Jurkat, Clone E6-1 (cell line): ENCODE measurements at places on chromosomes 16 and 17.

DNA sequence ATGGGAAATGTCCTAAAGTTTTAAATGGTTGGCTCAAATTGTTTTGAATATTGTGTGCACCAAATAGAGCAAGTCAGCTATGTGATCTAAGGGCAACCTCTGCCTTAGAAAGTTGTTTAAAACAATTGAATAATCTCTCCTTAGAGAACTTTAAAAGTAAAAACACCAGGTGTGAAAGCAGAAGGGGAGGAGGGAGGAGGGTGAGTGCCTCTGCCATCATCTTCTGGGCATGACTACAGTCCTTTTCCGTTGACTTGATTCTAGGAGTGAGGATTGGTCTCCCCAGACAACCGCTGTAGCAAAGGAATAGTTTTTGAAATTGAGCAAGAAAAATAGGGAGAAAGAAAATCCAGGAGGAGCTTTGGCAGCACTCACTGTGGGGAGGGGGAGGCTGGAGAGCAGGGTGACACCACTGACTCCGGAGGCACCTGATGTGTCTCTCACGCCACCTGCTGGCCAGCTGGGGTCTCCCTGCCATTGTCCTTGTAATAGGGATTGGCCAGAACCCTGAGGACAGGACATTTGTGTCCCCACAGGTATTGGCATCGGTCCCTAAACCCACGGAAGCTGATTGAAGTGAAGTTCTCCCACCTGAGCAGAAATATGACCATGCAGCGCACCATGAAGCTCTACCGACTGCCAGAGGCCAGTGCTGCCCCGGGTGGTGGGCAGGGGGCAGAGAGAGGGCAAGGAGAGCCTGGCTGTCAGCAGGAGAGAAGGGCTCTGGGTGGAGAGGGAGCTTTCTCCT is 33.3 kb downstream of the PLCD3 start:
- peak; percentile 41 for DNase-seq

GRCh38 chr17:9202532-9202931 is 181.2 kb downstream of the NTN1 start:
- no peak for DNase-seq

GRCh38 chr17:78377858-78378224 is 608 bp upstream of the PGS1 start:
- no peak for DNase-seq

DNA sequence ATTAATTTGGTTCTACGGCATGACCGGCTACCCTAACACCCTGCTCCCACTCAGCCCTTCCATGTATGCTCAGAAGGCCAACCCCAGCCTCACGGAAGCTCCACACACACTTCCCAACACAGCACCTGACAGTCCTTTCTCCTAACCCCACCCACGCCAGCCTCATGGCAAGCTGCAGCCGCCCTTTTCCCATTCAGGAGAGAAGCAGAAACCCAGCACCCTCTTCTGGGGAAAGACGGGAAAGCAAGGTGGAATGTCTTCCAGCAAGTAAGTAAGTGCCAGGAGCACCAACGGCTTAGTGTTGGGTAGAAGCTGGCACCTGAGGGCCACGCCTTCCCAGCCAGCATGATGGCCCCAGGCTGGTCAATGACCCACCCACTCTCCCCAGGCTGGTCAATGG is 32.1 kb downstream of the ABR start:
- DNase-seq: no peak

DNA sequence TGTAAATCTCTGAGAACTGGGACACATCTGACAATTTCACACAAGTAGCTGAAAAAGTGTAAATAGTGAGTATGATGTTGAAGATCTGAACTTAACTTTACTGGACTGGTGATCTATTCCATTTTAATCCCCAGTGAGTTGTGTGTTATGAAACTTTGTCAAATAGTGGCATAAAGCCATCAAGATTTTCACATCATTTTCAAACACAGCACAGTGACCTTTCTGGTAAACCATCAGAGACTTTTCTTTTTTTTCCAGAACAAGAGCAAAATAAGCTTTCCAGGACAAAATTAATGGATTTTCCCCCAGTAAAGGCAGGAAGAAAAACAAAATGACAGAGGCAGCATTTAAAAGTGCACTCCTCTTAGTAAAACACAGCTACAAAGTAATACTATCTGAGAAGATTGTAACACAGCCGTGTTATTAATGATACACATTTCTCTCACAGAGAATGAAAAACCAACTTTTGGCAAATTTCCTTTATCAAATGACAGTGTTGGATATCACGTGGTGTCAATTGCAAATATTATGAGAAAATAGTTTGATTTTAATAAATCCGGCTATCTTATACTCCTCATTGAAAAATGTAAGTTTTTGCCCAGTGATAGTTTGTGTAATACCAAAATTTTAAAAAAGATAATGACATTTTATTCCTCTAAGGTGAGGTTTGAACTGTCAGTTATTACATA is 16.8 kb upstream of the COL1A1 start:
- no peak for DNase-seq

- DNase-seq: no peak
Measured at GRCh38 chr17:30234964-30235363, 533 bp downstream of the SLC6A4 start.

- no peak for DNase-seq
Measured at GRCh38 chr17:77191244-77191643, 50.5 kb downstream of the SEC14L1 start.

DNA sequence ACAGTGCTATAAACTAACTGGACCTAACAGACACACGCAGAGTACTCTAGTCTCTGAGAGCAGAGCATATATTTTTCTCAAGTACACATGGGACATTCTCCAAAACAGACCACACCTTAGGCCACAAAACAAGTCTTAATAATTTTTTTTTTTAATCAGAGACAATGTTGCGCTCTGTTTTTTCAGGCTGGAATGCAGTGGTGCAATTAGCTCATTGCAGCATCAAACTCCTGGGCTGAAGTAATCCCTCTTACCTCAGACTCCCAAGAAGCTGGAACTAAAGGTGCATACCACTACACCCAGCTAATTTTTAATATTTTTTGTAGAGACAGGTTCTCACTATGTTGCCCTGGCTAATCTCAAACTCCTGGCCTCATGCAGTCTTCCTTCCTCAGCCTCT is 37.7 kb downstream of the ULK2 start:
- DNase-seq: no peak

- no peak for DNase-seq
Measured at GRCh38 chr17:45258981-45259380, 2.9 kb downstream of the SPATA32 start.

DNA sequence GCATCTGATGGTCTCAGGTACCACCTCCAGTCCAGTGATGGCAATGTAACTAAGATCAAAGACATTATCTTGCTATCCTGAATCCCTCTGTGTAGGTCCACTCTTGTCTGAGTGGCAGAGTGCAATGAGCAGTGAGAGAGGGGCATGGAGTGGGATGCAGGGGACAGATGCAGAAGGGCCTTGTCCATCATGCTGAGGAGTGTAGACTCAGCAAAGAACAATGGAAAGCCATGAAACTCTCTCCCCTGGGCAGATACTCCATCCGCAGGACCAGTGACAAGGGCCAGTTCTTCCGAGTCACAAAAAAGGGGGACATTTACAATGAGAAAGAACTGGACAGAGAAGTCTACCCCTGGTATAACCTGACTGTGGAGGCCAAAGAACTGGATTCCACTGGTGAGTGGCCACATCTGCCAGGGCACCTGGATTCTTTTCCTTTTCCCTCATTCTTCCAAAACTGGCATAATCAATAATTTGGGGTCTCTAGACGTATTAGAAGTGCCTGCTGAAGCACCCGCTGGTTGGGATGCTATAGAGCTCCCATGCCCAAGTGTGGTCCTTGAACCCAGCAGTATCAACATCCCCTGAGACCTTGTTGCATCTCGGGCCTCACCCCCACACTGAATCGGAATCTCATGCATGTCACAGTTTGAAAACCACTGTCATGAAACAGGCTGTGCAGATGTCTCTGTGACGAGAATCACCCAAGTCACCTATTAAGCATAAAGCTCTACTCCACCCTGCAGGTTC is 29.5 kb downstream of the CDH5 start:
- DNase-seq: no peak

DNA sequence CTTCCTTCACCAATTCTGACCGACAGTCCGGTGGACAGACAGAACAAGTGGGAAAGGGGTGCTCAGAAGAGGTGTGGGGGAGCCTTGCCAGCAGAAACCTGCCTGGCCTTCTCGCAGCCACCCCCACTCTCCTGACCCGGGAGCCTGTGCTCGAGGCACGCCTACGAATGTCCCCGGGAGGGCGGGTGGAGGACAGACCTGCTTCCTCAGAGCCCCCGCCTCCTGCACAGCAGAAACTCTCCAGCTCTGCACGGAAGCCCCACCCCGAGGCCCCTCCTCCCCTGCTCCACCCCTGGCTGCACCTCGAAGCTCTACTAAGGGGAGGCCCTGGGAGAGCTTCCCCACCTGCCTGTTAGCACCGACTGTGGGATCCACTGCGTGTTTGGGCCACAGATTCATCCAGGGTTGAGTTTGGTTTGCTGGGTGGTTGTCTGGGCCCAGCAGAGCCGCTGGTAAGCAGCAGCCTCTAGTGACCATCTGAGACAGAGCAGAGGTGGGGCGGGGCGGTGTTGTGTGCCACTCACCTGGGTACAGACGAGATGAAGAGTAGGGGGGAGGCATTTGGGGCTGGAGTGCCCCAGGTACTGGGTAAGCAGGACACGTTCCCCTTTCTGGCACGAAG is 6.2 kb downstream of the TAF1C start:
- DNase-seq: no peak

DNA sequence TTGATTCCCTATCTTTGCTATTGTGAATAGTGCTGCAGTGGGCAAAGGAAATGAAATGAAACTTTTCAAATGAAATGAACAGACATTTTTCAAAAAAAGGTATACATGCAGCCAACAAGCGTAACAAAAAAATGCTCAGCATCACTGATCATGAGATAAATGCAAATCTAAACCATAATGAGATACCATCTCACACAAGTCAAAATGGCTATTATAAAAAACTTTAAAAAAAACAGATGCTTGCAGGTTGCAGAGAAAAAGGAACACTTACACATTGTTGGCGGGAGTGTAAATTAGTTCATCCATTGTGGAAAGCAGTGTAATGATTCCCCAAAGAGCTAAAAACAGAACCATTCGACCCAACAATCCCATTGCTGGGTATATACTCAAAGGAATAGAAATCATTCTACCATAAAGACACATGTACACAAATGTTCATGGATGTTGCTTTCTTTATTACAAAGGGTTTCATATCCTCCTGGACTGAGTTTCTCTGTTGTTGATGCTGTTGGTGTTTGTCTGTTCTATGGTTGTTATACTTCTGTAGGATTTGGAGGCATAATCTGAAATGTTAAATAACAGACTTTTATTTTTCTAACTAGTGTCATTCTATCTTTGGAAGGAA is 99.3 kb upstream of the SOX9 start:
- no peak for DNase-seq

DNA sequence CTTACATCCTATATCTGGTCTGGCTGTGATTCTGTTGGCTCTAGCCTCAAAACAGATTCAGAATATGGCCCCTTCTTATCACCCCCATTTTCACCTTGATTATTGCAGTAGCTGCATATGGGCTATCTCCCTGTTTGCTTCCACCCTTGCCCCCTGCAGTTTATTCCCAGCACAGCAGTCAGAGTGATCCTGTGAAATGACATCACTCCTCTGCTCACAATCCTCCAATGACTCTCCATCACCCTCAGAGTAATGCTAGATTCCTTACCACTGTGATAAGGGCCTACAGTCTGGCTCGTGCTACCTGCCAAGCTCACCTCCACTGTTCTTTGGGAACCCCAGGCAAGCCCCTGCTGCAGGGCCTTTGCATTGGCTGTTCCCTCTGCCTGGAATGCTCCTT is 92.5 kb downstream of the ASIC2 start:
- peak; percentile 2 for DNase-seq

DNA sequence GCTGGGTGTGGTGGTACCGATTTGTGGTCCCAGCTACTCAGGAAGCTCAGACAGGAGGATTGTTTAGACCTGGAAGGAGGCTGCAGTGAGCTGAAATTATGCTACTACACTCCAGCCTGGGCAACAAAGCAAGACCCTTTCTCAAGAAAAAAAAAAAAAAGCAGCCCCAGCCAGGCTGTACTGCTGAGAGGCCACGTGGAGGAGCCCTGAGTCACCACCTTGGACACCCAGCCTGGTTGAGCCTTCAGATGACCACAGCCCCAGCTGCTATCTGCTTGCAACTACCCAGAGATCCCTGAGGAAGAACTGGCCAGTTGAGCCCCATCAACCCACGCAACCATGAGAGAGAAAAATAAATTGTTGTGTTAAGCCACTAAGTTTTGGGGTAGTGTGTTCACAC is 23.6 kb upstream of the GPRC5C start:
- DNase-seq: no peak

- no peak for DNase-seq
Measured at GRCh38 chr17:76140661-76141211, 309 bp downstream of the FOXJ1 start.

DNA sequence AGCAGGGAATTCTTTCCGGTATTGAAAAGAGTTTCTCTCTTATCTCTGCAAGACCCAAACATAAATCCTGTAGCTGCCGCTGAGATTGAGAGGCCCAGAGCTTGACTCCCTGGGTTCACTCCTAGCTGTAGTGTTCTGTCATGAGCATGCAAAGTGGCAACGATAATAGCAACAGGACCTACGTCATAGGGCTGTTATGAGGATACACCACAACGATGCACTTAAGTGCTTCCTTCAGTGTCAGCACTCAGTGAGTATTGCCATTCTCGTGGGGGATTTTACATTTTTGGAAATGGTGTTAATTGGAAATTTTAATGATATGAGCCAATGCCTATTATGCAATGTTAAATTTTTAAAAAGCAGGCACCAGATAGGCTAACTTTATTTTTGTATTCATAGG is 199.8 kb downstream of the CYLD start:
- no peak for DNase-seq

DNA sequence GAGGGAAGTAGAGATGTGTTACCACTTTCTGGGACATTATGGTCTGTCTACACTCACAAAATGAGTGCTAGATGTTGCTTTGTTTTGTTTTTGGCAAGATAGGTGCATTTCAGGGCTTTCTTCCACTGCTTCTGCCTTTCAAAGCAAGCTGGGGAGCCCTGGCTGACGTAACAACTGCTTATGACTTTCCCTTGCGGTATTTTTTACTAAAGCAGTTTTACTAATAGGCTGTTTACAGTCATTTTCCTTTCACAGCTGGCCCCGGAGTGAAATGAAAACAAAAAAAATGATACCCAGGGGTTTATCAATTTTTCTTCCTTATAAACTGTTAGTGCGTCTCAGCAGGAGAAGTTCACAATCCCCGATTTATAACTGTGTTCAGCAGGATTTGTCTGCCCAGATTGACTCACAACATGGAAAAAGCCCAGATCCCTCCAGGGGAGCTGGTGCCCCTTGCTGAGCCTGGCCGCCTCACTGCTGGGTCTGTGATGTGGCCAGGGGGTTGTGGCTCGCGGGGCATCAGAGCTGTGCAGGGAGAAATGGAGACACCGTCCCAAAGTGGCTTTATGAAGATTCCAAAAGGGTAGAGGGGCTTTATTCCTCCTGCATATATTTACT is 184.4 kb upstream of the HS3ST3A1 start:
- DNase-seq: no peak
